ENCODE measurements at places on chromosomes 3 and 15.

GRCh38 chr15:50377867-50378751 is 23.1 kb upstream of the GABPB1 start:
- no peak for DNase-seq

- DNase-seq: no peak
Measured at GRCh38 chr15:90642464-90643300, 74.5 kb upstream of the BLM start.

GRCh38 chr3:107450254-107450893 is 72.4 kb upstream of the BBX start:
- DNase-seq: no peak

DNA sequence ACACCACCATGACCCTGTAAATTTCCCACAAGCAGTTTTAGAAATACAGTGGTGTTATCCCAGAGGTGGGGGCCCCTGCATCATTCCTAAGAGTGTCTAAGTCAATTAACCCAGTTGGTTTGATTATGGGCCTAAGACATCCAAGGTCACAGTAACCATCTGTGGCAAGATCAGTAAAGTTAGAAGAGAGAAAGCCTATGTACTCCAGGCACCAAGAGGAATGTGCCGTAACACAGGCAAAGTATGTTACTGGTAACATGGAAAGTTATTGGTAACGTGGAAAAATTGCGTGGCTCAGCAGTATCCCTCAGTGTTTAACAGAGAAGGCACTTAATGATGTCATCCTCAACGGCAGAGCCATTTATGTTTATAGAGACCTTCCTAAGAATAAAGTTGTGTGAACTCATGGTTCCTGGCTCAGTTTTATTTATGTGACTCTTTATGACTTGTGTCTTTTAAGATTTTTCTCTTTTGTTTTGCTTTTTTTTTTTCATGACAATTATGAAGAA is 144.1 kb upstream of the RASGRP1 start:
- DNase-seq: no peak

DNA sequence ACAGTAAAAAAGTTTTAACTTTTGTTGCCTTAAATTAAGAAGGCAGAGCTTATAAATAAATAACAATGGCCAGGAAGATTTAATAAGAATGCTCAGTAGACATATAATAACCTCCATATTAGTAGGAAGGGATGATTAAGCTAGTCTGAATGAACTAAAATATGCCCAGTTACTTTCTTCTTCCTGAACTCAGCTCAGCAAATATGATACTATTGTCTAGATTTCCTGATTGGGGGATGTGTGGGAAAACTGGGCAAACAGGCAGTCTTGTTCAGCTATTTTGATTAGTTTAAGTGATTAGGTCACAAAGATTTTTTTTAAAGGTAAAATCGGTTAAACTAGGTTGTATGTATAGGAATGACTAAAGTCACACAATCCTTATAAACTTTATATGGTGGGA is 167.2 kb upstream of the SLC2A2 start:
- DNase-seq: no peak

DNA sequence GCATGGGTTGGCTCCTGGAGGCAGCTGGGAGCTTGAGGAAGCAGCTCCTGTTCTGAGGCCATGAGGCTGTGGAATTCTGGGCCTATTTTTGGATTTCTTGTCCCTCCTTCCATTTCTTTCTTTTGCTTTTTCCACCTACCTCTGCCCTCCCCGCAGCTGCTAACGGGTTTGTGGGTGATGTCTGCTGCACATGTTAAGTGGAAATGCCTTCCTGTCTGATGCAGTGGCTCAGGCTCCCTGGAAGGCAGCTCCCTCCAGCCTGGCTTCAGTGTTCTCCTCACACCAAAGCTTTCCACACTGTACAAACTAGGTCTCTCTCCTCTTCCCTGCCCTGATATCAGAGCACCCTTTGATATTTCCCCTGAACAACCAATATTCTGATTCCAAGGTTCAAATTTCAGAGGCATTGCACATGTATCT is 33.8 kb upstream of the ESYT3 start:
- DNase-seq: no peak

DNA sequence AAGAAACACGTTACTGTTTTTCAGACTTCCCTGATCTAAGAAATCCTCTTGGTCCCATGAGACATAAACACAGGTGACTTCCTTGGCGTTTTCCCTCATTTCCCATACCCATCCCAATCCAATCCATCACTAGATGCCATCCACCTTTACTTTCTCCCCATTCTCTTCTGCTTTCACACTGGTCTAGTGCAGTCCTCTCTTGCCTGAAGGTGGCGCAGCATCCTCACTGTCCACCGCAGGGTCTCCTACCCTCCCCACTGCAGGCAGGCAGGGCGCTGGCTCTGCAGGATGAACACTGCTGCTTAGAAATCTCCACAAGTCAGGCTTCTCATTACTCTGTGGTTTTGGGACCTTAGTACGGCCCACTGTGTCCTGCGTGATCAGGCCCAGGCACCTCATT is 58.2 kb downstream of the RAB7A start:
- DNase-seq: no peak

DNA sequence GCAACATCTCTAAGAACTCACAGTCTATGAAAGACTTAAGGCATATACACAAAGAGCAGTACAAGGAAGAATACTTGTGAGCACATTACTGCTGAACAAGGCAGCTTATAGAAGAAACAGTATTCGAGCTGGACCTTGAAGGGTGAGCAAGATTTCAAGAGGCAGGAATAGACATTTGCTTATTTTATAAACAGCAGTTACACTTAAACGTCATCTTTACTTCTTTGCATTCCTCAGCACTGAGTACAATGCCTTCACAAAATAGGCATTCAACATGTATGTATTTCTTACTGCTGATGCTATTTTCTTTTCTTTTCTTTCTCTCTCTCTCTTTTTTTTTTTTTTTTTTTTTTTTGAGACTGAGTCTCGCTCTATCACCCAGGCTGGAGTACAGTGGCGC is 205.8 kb downstream of the ZIC4 start:
- DNase-seq: no peak

DNA sequence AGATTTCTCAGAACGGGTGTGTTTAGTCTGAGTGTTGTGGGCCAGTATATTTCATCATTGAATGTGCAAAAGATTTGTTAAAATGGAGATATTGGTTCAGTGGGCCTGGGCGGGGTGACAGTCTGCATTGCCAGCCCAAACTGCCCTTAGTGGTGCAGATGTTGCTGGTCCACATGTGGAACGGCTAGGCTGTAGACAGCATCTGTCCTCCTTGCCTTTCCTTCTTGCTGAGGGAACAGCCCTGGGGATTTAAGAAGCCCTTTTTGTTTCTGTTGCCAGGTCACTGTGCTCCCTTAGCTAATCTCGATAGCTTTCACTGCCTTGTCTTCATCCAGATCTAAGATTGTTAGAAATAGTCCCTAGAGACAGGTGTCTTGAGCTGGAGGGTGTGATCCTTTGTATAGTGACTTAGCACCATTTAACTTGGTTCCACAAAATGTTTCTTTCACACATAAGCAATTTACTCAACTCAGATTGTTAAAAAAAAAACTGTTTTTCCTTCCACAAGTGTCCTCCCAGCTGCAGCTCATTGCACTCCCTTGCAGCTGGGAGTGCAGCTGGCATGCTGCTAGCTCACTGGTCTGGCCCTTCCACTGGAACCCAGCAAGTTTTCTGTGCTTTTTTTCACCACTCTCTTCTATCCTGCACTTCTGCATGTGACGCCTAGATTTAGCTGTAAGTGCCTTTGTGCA is 37.5 kb downstream of the GAP43 start:
- no peak for DNase-seq

DNA sequence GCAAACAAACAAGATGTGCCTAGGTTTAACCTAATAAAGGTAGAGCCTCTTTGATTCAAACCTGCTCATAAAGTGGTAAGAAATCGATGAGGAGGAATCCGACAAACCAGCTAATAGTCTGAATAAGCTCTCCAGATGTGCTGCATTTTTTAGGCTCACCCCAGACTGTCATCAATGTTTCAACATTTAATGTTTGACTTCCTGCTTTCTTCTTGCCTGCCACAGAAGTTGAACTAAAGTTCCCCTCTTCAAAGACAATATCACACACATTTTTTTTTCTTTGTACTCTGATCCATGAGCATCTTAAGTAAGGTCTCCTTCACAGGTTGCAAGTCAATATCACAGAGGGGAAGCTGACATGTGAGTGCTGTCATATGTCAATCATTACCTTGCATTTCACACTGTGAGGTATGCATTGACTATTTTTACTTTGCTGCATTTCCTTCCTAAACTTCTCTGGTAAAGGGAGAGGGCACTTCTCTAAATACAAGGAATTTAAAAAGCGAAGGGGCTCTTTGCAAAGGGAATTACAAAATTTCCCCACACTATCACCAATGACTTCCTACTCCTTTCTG is 172.3 kb upstream of the MCTP2 start:
- no peak for DNase-seq

GRCh38 chr15:97745481-97746071 is 214.9 kb upstream of the ARRDC4 start:
- DNase-seq: peak; percentile 17

DNA sequence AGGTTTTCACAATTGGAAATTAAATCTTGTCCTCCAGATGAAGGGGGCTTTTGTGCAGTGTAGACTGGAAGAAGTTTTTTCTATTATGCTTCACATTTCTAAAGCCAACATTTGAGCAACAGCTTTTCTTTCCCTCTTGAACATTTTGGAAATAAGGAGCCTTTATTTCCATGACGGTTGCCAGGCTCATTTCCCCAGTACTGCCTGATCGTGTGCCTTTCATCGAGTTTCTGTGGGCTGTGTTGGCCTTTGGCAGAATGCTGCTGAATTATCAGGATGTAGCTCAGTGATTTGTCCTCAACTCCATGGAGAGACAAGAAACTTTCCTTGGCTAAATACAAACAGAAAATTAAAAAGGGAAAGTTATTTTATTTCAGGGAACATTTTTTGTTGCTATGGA is 314.8 kb upstream of the LRRC3B start:
- no peak for DNase-seq

GRCh38 chr3:71907996-71908395 is 123.0 kb upstream of the PROK2 start:
- no peak for DNase-seq

DNA sequence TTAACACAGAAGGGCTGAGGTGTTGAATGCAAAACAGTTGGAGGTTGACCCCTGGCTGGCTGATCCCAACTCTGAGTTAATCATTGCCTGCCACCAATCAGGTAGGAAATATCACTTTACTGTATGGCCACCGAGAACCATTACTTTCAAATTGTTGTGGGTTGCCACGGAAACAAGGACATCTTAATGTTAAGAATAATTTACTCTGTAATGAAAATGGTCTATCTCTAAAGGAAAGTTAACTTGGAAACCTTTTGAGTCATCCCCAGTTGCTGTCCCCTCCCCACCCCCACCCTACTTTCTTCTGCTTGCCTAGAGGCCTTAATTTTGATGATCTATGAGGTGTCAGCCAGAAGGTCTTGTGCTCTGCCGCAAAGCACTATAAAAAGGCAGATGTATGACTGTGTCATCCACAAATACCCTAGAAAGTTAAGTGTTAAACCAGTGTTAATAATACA is 78.7 kb upstream of the SNRK start:
- DNase-seq: no peak

DNA sequence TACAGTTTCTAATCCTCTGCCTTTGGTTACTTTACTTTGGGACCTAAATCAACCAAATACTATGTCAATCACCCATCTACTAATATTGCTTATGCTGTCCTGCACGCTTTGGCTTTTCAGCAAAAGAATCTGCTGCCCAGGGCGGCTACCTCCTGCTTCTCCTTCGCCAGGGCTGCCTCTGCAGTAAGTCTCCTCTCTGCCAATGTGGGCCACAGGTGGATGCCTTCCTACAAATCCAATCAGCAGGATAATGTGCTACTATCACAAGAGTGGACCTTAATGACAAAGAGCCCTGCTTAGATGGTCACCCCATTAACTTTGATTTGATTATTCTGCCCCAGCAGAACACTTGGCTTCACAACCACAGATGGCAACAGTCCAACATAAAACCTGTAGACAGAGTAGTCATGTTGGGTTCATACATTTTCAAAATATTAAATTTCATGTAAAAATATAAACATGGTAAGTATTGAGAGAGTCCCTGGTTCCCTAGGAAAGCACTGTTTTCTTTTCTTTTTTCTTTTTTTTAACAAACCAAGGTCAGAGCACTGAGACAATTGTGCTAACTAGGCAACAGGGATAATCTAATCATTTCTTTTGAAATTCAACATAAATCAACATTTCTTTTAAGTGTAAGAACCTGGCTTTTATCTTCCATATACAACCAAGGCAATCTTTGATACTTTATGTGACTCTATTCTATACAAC is 298.3 kb downstream of the ZBTB20 start:
- DNase-seq: no peak

DNA sequence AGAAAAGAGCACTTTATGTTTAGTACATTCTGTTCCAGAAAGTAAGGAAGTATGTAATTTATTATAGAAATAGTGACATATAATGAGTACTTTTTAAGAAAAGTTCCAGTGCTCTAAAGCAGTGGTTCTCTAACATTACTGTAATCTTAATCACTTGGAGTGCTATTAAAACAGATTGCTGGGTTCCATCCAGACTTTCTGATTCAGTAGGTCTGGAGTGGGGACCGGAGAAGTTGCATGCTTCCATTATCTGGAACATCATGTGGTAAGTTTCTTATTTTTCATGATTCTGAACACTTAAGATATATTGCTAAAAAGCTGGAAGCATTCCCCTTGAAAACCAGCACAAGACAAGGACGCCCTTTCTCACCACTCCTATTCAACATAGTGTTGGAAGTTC is 47.5 kb upstream of the ARL14 start:
- DNase-seq: no peak

DNA sequence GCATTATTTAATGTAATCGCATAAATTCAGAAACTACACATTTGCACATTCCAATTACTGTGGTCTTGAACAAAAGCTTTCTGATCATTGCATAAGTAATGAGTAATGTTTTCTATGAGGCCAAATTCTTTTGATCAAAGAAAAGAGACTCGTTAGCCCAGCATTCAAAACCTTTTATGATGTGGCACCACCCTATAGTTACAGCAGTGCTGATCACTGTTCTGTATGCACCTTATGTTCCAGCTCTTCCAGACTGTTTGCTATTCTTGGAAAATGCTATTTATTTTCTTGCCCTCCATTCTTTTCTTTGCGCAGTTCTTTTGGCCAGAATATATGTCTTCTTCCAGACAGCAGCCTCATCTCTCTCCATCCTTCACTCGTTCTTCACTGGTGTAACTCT is 42.3 kb downstream of the MAP3K13 start:
- DNase-seq: no peak

GRCh38 chr3:10594915-10595314 is 89.5 kb upstream of the ATP2B2 start:
- DNase-seq: no peak

- DNase-seq: no peak
Measured at GRCh38 chr15:39145854-39146625, 434.8 kb upstream of the THBS1 start.

All from D721Med (cell line).